Transverse colon (tissue), 4 donors: ENCODE measurements at places on chromosomes 2 and 18.

GRCh38 chr2:119697290-119698020 is 18.5 kb downstream of the TMEM177 start:
- DNase-seq = no peak

DNA sequence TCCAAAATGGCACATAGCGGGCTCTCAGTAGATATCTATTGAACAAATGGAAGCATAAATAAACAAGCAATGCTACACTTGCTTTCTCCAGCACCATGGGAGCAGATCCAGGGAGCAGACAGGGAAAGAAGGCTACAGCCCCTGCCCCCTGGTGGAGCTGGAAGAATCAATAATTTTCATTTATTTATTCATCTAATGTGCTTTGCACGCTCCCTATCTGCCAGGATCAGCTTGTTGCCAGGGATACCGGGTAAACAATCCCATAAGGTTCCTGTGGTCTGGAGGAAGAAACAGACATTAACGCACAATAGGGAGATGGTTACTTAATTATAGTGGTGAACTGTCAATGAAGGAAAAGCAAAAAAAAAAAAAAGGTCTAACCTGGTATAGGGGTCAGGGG is 40.1 kb upstream of the CLASP1 start:
- no peak for DNase-seq

DNA sequence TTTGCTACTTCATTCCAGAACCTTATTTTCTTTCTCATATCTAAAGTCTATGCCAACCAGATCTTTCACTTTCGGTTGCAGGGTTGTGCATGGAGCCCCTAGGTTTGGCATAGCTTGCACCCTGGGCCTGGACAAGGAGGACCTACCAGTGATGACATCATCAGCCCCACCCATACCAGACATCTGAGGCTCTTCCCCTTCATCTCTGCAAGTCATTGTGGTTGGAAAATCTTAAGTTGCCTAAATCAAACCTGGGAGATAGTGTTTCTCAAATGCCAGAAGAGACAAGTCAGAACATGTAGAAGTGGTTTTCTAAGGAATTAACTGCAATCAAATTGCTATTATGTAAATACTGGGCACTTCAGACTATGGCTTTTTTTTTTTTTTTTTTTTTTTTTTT is 363.3 kb downstream of the ZNF516 start:
- no peak for DNase-seq

DNA sequence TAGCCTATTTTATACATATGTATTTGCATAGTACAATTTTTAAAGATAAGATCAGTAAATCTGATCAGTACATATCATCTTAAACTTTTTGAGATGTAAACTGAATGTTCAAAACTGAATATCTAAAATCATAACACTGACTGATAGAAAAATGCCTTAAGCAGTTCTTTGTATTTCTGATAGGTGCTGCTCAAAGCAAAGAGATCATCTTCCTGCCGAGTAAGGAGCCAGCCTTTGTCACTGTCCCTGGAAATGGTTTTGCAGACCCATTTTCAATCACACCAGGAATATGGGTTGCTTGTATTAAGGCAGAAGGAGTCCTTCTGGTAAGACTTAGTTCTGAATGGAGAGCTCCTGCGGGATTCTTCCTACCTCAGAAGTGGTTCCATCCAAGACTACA is 135.0 kb downstream of the LAMA3 start:
- no peak for DNase-seq

- DNase-seq = no peak
Observed at GRCh38 chr2:239870863-239871262, 154.3 kb downstream of the NDUFA10 start.

DNA sequence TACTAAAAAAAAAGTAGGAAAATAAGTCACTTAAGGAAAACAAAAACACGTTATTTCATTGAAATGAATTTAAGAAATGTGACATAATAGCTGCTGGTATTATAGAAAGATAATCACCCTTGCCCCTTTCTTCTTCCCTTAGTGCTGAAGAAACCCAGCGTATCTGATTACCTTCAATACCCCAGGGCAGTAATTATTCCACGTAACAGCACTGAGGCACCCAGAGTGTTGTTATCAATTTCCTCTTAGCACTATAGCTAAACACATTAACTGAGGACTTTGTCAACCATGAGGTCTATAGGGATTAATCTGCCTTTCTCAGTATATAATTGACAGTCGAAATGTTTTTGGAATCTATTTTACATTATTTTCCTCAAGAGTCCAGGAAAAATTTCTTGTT is 180.0 kb upstream of the NXPH2 start:
- DNase-seq = no peak

- no peak for DNase-seq
Observed at GRCh38 chr2:220302756-220303155, 675.3 kb downstream of the SLC4A3 start.

- no peak for DNase-seq
Observed at GRCh38 chr18:830315-830901, 18.4 kb upstream of the YES1 start.

- no peak for DNase-seq
Observed at GRCh38 chr2:49288902-49289700, 134.8 kb upstream of the FSHR start.
